Right kidney (tissue), 9 donors: ENCODE measurements at places on chromosomes 13 and 19.

- no peak for DNase-seq
Observed at GRCh38 chr13:29713839-29714238, 118.4 kb upstream of the SLC7A1 start.

DNA sequence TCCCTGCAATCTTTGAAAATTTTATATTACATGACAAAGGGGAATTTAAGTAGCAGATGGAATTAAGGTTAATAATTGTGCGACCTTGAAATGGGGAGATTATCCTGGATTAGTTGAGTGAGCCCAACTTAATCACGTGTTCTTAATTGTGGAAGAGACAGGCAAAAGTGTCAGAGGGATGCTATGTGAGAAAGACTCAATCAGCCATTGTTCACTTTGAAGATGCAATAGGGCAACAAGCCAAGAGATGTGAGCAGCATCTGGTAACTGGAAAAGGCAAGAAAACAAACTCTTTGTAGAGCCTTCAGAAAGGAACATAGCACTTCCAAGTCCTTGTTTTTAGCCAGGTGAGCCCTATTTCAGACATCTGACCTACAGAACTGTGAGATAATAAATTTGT is 247.7 kb downstream of the SLITRK1 start:
- no peak for DNase-seq

- no peak for DNase-seq
Observed at GRCh38 chr13:79645569-79645968, 164.6 kb downstream of the NDFIP2 start.

DNA sequence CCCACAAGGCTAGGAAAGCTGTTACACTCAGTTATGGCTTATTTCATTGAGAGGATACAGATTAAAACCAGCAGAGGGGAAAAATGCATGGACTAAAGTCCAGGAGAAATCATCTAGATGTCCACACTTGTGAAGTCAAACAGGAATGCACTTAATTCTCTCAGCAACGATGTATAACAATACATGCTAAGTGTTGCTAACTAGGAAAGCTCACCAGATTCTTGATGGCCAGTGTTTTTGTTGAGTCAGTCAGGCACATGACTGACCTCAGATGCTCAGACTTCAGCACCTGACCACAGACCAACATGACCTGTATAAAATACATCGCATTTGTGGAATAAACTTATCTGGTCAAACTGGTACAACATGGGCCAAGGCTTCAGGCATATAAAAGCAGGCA is 470.2 kb upstream of the PRR20A start:
- DNase-seq, result no peak

GRCh38 chr13:51291341-51291740 is 48.1 kb upstream of the SERPINE3 start:
- DNase-seq, result no peak

DNA sequence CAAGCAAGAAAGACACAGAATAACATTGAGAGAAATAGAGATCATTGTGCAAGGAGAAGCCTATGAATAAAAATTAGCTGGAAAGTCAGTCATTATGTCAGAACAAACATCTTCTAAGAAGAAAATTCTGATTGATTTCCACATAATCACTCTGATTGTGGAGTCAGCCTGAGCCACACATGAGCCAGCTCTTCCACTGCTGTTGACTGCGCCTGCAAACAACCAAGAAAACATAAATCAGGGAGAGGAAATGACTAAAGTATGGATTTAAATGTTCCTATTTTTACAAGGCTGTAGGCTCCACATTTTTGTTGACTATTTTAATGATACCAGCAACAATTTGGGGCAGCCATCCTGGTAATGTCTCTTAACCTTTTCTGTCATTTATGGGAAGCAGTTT is 962.3 kb downstream of the EFNB2 start:
- DNase-seq, result no peak

- DNase-seq, result no peak
Observed at GRCh38 chr19:40223135-40223822, 3.2 kb downstream of the CCNP start.

- DNase-seq, result no peak
Observed at GRCh38 chr13:53101883-53102282, 73.3 kb downstream of the OLFM4 start.

GRCh38 chr19:17216058-17216670 is 1.0 kb downstream of the USE1 start:
- DNase-seq, result no peak

DNA sequence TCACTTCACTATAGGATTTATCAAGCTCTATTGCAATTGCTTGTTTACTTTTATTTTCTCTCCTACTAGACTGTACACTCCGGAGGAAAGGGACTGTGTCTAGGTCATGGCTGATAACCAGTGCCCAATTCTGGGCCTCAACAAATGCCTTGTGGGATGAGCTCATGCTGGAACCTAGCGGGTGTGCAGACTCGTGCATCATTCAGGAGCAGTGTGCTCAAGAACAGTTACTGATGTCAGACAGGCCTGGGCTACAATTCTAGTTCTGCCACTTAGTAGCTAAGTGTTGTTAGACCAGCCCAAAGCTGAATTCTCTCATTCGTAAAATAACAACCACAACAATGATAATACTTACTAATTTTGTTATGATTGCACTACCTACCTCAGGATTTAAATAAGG is 95.4 kb downstream of the CYSLTR2 start:
- DNase-seq, result no peak

DNA sequence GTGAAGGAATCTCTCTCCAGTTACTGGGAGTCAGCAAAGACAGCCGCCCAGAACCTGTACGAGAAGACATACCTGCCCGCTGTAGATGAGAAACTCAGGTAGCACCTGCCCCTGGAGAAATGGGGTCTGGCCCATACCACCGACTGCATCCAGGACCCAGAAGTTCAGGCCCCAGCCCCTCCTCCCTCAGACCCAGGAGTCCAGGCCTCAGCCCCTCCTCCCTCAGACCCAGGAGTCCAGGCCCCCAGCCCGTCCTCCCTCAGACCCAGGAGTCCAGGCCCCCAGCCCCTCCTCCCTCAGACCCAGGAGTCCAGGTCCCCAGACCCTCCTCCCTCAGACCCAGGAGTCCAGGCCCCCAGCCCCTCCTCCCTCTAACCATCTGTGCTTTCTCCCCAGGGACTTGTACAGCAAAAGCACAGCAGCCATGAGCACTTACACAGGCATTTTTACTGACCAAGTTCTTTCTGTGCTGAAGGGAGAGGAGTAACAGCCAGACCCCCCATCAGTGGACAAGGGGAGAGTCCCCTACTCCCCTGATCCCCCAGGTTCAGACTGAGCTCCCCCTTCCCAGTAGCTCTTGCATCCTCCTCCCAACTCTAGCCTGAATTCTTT is 3.0 kb downstream of the APOC2 start:
- no peak for DNase-seq

DNA sequence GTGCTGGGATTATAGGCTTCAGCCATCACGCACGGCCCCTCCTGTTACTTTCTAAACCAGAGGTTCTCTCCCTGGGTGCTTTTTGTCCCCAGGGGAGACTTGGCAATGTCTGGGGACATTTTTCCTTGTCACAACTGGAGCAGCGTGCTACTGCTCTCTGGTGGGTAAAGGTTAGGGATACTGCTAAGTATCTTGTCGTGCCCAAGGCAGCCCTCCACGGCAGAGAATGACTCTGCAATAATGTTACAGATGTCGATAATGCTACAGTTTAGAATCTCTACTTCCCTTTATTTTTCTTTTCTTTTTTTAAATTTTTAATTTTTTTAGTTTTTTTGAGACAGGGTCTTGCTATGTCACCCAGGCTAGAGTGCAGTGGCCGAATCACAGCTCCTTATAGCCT is 38.0 kb downstream of the ADGRE1 start:
- DNase-seq, result no peak

DNA sequence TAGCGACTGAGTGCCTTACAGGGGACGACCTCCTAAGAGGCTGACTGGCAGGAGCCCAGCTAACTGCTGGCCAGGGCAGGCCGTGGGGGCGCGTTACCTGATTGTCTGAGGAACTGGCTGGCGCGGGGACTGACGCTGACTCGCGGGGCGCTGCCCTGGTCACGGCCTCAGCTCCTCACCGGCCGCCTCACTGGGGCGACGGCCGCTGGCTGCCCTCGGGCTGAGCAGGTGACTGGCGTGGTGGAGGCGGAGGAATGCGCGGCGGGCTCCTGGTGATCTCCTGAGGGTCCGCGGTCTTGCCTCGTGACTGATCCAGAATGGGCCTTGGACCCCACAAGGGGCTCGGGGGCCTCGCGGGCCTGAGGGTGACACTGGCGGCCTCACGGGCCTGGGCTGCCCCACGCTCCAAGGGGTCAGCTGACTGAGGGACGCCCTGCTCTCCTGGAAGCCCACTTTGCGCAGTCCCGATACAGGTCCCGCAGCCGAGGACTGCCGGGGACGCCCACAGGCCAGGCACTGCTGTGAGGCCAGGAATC is 39.3 kb downstream of the SIGLEC7 start:
- no peak for DNase-seq

GRCh38 chr13:110834572-110834971 is 80.3 kb downstream of the ANKRD10 start:
- DNase-seq, result no peak

DNA sequence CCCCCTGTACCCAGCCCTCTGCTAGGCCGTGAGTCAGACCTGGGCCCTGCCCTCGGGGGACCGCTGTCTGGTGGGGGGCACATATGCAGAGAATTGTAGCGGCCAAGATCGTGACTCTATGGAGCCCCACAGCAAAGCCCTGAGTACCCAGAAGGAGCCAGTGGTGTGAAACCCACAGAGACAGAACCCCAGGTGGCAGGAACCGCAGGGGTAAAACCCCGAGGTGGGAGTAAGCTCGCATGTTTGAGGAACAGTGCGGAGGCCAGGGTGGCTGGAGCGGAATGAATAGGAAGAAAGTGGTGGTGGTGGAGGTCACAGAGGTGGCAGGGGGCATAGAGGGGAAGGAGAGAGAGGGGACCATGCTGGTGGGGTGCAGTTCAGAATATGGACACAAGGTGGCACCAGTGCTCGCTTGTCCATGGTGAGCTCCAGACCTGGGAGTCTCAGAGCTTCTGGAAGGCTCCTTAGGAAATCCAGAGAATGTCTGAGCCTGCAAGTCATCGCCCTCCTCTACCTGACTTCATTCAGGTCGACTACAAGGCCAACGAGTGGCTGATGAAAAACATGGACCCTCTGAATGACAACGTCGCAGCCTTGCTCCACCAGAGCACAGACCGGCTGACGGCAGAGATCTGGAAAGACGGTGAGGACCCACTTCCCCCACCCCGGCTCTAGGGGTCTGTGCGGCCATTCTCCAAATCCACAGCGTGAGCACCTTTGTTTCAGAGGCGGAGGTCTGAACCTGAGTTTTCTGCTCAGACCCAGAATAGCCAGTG is 48.9 kb downstream of the MYH14 start:
- no peak for DNase-seq

DNA sequence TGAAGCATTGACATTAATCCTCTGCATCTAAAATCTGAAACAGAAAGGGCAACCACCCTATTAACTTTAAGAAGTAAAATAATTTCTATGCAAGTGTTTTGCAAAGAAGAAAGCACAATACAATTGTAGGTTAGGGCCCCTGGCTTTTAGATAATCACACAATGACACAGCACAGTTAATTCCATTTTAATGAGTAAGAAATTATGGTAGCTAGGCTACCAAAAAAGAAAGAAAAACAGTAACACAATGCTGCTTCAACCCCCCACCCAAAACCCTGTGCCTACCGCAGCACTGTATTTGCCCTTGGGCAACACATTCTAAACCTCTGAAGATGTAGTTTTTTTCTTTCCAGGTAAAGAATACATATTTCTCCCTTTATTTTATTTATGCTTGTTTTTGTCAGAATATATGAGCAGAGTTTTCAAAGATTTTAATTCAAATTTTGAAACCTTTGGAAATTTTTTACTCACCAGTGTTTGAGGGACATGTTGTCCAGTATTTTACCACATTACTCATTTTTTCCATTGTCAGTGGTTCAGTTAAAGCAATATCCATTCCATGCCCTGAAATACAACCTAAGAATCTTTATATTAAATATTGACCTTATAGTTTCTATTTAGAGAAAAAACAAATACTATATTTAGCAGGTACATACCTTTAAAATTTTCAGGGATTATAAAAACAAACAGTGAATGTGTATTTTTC is 21.1 kb downstream of the SOHLH2 start:
- no peak for DNase-seq
